ENCODE measurements at places on chromosomes 6 and 20. TPM values are rescaled to one million over a fixed set of nuclear protein-coding genes. Genes with fewer than 3 reads are reported as not detected.

Gene ZNF334
- 8.8 TPM for polyA plus RNA-seq

Gene PDYN
- not detected for polyA plus RNA-seq

Gene TP53TG5
- 0.23 TPM for polyA plus RNA-seq

DNA sequence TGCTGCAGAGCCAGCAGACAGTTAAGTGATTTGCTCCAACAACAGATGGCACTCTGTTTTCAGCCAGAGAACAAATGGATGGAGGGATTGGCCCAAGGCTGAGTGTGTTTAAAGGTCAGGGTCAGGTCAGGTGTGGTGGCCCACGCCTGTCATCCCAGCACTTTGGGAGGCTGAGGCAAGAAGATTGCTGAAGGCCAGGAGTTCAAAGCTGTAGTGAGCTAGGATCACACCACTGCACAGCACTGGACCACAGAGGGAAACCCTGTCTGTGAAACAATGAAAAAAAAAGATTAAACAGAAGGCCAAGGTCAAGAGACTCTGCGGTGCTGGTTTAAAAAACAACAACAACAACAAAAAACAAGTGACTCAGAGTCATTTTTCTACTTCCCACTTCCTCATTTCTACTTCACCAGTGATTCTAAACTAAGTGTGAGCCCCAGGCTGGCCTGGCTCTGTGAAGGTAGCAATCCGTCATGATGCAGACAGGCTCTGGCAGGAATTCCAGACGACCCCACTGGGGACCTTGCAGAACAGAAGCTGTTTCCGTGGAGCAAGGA, 42.5 kb upstream of the ARMC2 start:
- no peak for DNase-seq

DNA sequence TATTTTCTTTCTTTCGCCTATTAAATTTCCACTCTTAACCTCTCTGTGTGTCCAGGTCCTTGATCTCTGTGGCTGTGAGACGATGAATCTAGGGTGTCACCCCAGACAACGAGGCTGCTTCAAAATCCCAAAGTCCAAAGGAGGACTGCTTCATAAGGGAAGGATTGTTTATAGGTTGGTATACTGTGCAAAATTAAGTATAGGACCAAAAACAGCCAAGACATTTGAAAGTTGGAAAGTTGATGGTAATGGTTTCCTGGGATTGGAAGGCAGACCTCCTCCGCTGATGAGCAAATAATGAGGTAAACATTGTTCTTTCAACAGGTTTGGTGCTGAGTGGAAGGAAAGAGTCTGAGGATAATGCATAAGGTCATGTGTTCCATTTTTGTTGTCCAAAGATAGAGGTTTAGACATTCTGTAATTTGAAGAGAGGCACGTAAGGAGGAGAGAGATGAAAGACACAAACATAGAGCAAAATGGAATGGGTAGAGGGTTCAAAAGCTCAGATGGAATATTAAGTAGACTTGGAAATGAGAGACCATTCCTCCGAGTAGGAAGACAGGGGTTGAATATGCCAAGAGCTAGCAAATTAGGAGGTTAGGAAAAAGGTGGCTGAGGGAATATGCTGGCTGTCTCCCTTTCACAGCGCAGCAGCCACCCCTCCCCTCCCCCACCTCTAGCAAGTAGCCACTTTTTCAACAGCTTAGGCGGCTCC, 24.8 kb downstream of the ZNF311 start:
- DNase-seq, result peak; percentile 68

DNA sequence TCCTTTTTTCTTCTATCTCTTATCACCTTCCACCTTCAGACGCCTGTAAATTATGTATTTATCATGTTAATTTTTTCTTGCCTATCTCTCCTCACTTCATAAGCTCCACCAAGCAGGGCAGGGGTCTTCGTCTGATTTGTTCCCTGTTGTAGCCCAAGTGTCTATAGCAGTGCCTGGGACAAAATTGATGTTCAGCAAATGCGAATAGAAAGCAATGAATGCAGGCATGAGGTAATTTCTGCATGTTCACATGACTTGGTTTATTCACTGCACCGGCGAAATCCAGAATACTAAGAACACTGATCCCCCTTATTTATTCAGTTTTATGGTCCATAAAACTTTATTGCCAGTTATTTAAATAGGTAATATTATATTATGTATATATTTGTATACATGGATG, 162.1 kb downstream of the TBC1D7 start:
- DNase-seq, result no peak

DNA sequence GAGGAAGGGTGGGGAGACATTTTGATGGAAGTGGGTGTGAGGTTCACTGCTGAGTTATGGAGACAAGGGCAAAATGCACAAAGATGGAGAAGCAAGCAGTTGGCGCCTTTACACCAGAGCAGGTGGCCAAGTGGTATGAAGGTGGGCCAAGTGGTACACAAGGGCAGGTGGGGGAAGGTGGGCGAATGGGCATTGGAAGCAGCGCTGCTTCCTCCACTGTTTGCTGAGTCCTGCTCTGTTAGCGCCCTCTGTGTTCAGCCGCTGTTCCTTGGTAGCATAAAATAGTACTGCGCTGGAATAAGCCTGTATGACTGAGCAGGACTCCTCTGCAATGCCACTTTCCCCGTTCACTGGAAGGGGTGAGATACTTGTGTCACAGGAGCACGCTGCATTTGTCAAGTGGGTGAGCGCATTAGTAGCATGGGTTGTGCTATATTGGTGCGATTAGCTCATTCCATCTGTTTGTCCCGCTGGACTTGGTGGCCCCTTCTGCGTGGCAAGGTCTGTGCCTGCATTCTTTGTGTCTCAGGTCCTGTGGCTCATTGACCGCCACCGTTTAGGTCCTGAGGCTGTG, 116.4 kb downstream of the TOX2 start:
- no peak for DNase-seq

- no peak for DNase-seq
Measured at GRCh38 chr6:110221738-110222137, 41.5 kb downstream of the CDC40 start.

GRCh38 chr20:47041396-47041899, 146.8 kb downstream of the EYA2 start:
- no peak for DNase-seq

- DNase-seq, result no peak
Measured at GRCh38 chr20:3797226-3797545, 1.1 kb downstream of the CDC25B start.

DNA sequence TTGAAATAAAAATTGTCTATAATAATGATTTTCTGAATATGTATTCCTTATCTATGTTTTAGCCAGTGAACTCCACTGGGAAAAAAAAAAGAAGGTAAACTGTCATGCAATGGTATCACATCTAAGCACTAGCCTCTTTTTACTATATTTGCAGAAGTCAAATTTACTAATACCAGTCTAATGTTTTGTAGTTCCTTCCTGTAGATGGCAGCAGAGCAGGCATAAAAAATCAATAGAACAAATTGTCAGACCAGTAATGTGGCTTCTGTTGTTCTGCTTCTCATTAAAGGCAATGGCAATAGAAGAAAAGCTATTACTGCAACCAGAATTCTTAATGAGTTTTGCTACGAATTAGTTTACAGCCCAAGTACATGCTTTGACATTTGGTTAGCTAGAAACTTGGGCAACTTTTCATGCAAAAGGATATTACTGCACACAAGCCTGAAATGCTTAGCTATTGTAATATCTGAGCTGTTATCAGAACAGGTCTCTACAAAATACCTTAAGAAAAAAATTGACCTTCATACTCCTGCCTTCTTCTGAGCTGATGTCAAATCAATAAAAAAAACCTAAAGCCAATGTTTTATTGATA, 476.9 kb downstream of the KHDRBS2 start:
- DNase-seq, result peak; percentile 26
